ENCODE measurements at places on chromosomes 7 and 10.

DNA sequence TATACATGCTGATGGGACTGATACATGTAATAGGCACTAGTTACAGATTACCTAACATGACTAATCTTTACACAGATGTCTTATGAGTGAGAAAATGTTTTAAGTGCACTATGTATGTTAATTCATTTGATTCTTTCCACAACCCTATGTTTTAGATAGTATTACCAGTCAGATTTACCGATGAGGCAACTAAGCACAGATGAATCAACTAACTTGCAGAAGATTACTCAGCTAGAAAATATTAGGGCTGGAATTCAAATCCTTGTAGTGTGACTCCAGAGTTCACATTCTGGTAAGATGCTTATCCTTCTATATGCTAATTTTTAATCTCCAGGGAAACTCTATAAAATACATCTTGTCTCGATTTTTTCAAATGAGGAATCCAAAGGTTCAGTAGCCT is 964.9 kb downstream of the REEP3 start:
- DNase-seq, result no peak

DNA sequence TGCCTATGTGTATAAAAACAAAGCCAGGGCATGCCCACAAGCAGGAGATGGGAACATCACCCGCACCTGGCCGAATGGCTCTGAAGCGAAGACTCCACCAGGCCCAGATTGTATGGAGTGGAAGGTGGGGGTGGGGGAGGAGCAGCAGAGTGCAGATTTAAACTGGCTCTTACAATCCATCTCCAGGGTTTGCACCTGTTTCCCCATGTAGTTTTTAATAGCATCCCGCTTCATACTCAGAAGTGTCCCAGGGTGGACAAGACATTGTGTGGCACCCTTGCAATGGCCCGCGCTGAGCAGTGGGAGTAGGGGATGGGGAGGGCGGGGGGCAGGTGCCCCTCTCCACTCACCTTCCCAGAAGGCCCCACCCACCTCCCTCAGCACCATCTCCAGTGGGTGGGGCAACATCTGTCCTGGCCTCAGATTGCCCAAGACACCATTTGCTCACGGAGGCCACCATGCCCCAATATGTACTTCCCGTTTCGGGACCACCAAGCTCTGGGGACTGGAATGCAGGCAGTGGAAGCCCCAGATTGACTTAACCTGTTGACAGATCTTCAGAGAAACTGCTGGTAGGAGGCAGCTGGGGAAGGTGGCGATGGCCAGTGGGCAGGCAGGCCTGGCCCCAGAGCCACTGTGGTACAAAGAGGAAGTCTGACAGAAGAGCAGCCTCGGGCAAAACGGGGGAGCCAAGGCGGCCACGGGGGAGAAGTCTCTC is 23.0 kb downstream of the VSIR start:
- DNase-seq, result peak; percentile 52

- no peak for DNase-seq
Measured at GRCh38 chr7:2163600-2164555, 68.9 kb downstream of the MAD1L1 start.

DNA sequence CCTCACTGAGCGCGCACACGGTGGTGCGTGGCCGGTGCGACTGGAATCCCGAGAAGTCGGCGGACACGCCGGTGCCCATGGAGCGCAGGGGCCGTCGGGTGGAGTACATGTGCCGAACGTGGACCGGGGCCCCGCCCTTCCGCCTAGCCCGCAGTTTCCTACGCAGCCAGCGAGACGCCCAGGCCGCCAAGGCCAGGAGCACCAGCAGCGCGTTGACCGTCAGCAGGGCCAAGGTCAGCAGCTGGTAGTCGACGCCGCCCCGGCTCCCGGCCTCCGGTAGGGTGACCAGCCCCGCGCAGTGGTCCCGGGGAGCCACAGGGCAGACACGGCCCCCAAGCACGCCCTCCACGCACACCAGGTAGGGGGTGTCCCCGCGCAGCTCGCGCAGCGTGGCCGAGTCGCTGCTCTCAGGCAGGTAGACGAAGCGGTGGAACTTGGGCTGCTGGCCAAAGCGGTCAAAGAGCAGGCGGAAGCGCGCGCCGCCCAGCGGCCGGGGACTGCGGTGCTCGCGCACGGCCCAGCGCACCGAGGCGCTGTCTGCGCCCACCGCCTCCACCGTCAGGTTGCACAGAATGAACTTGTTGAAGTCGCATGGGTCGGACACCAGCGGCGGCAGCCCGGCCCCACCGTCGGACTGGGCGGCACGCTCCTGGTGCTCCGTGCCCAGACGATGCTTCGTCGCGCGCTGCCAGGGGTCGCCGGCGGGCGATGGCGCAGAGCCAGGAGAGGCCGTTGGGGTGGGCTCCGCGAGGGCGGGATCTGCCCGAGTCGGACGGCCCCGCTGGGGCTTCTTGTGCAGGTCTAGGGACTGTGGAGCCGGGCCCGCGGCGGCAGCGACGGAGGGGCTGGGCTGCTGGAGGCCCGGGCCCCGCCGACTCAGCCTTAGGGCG is 2.2 kb downstream of the TRIL start:
- DNase-seq, result peak; percentile 37

- DNase-seq, result no peak
Measured at GRCh38 chr10:96890172-96890513, 58.0 kb downstream of the LCOR start.

GRCh38 chr10:75018686-75019307 is 92.7 kb upstream of the SAMD8 start:
- DNase-seq, result no peak

GRCh38 chr10:132423966-132424861 is 27.2 kb downstream of the PWWP2B start:
- no peak for DNase-seq

DNA sequence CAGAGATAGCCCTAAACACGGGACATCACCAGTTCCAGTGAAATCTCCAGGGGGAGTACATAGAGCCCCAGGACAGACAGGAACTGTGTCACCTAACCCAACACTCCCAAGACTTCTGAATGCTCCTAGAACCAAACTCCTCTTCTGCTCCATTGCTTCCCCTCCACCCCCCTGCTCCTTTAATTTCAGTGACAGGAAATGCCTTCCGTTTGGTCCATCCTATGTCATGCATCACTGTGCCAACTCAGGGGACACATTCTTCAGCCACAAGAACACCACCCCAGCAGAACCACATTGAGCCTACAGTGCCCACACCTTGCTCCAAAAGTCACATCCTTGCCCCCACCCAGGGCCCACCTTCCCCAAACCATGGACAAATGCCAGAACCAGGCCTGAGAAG is 100.5 kb downstream of the KCNMA1 start:
- no peak for DNase-seq

DNA sequence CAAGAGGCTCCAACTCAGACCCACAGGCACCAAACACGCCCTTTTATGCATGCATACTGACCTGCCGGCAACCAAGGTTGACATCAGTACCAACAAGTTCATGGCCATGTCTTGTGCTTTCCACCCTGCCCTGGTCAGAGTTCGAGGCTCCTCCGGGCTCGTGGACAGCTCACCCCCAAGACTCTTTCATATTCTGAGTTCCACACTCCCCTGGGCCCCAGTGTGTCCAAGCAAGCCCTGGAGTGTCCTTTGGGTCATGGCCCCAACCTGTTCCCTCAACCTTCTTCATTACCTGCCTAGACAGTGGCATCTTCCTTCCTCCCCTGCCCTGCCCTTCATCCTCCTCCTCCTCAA is 40.5 kb downstream of the HIF1AN start:
- DNase-seq, result no peak

DNA sequence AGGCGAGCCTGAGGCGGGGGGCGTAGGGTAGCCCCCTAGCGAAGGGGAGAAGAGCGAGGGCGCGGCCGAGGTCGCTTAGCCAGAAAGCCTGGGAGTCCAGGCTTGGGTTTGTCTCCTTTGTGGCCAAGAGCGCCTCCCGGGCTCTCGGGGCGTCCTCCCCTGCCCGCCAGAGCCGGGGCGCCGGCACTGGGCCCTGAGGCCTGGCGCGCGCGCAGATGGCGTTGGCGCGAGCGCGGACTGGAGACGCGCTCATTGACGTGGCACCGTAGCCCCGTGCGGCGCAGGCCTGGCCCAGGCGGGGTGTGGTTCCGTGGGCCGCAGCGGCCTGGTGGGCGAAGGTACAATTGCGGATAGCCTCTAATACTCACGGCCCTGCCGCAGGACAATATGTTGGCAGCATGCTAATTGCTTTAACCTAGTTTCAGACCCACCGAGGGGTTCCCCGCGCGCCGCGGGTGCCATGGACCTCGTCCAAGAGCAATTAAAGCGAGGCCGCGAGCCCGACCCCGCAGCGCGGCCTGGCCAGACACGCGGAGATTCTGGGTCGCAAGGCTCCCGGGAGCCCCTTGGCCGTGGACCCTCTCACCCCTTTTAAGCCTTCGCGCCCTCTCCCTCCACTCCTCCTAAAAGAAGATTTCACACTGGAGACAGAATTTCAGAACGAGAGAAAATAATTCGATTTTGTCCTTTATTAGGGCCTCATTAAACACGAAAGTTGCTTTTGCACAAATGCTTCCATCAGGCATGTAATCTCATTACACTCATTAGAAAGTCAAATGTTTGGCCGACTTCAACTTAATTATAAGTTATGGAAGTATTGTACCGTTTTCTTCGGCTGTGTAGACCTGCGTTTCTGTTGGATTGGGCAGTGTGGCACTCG is 3.1 kb downstream of the PTF1A start:
- DNase-seq, result no peak

DNA sequence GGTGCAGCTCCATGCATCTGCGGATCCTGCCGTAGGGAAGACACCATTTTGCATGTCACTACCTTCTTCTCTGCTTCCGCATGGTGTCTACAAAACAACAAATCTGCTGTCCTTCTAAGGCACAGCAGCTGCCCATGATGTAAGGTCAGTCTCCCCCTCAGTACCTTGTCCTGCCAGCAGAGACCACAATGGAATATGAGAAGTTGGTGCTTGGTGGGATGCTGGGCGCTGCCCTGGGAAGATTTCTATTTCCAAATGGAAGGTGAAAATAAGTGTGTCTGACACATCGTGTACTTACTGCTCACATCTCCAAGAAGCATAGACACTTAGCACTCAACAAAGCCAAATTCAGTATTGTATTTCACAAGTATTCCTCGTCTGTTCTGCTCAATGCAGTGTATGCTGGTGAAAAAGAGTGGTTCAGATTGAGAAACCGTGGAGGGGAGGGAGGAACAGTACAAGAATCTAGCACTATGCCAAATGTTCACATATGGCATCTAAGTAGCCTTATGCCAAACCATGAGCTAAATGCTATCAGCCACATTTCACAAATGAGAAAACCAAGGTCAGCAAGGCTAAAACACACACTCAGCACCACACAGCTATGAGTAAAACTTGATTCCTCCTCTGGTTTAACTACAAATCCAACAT is 95.0 kb downstream of the GRB10 start:
- no peak for DNase-seq

DNA sequence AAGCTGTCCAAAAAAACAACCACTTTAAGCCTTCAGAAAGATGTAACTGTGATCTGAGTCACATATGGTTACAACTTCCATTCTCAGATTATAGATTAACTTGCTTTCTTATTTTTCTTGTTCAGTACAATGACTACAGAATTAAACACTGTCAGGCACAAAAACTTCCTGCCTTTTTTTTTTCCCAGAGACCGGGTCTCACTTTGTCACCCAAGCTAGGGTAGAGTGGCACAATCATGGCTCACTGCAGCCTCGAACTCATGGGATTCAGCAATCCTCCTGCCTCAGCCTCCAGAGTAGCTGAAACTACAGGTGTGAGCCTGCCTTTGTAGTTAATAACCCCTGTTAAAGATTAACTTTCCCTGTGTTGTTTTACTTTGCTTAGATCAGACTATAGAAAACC is 163.2 kb downstream of the AVL9 start:
- no peak for DNase-seq

- no peak for DNase-seq
Measured at GRCh38 chr7:5388905-5389433, 34.7 kb downstream of the TNRC18 start.

GRCh38 chr10:3825244-3825643 is 40.2 kb upstream of the KLF6 start:
- DNase-seq, result no peak

DNA sequence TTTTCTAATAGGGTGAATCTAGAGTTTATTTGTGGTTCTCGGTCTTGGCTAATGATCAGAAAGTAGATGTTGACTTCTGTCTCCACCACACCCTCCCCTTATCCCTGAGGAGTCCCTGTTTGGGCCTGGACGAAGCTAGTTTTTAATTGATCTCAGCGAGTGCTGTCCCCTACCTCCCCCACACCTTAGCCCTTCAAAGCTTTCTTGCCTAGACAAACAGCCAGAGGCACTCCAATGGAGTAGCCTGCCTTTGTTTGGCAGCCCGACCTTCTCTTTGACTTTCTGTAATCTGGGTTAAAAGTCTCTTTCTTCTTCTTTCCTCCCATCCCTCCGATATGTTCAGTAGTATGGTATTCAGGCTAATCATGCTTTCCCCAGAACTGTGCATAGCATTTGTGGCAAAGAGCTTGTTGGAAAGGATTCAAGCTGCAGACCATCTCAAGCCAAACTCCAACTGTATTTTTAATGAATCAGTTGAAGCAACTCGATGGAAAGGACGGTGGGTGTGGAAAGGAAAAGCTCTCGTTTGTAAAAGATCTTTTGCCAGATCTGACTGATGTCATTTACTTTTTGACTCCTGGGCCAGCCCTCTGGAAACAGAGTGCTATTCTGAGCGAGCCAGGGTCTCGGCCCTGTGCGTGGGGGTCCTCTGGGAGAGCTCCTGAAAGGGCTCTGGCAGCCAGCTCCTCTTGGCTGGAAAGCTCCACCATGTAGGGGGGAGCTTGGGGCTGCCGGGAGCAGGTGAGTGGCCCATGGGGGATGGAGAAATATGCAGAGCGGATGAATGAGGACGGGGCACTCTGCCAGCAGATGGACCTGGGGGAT is 4.5 kb downstream of the FAM180A start:
- no peak for DNase-seq

GRCh38 chr7:29332042-29332811 is 137.7 kb downstream of the CHN2 start:
- DNase-seq, result no peak

DNA sequence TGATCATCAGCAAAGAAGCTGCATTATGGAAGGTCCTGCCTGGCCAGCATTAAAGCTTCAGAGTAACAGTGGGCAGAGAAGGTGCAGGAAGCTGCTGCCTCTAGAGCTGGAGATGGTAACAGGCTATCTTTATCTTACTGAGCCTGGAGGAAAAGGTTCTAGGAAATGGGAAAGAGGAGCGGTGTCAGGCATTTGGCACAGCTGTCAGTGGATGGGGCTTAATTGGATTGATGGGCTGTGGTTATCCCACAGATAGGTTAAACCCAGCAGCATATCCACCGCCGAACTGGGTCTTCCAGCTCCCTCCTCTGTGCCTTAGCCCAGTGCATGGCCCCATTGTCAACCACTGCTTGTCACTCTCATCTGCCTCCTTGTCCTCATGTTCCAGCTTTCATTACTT is 127.6 kb downstream of the CCNY start:
- no peak for DNase-seq

GRCh38 chr7:137848095-137848494 is 1.3 kb upstream of the DGKI start:
- no peak for DNase-seq

DNA sequence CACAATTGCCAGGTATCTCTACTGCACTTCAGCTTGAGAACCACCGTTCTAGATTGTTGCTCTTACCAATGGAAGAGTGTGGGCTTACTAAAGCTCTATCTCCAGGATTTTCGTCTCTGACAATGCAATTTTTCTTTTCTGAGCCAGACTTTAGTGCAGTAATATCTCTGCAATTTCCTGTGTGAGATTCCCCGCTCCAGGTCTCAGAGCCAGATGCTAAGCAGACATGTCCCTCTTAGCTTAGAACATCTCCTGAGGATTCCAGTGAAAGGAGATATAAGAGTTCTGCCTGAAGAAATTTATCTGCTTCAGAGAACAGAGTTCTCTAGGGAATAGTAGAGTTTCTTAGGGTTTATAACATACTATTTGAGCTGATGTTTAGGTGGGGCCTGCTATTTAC is 82.0 kb downstream of the SND1 start:
- DNase-seq, result no peak

GRCh38 chr7:88310956-88311674 is 4.4 kb upstream of the STEAP4 start:
- DNase-seq, result no peak
